ENCODE measurements at places on chromosomes 12 and 14. TPM values are rescaled to one million over a fixed set of nuclear protein-coding genes. Genes with fewer than 3 reads are reported as not detected.
A peak's percentile ranks its signal among the peaks of the same experiment; 100 is the strongest.

DNA sequence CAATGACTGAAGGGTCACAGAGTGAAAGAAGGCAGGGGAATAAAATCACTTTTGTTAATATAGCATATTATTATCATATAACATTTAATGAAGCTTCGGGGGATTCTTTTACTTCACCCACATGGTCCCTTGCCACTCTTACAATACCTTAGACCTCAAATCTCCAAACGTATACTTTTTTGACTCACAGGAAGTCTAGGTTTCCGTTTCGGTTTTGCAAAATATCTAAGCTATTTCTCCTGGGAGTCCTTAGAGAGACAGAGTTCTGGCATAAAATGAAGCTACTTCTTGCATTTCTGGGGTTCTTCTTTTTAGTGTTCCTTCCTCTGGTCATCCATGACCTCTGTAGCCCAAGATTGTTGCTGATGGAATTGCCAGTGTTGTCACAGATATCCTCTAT lies 590.5 kb upstream of the ATP2B1 start:
- no peak for DNase-seq

- no peak for DNase-seq
Observed at GRCh38 chr14:102979406-102979805, 56.9 kb downstream of the AMN start.

- no peak for DNase-seq
Observed at GRCh38 chr12:58081488-58081887, 140.1 kb downstream of the ATP23 start.

DNA sequence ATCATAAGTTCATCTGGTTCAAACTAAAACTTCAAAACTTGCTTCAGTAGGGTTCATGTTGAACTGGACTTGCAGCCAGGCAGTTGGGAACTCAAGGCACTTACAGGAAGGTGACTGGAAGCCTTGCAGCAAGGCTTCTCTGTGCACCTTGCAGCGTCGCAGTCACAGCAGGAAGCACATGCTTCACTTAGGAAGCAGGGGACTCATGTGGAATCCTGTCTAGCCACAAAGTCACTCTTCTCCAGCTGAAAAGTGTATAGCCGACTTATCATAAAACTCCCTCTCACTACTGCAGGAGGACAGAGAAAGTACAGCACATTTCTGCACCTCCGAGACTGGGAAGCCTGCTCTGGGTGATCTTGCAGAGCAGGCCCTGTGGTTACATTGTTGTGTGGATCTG lies 114.0 kb upstream of the PRB2 start:
- no peak for DNase-seq

DNA sequence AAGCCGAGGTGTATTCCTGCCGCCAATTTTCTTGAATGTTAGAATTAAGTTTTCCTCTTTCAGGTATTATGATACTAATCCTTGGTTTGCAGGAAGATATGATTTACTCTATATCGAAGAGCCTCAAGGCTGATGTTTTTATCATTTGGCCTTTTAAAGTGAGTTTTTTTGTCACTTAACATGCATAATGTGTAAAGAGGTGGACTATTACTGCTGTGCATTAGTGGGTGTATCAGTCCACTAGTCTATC lies 11.1 kb upstream of the TMPO start:
- DNase-seq = no peak

GRCh38 chr12:18101043-18101442 lies 11.1 kb upstream of the RERGL start:
- DNase-seq = no peak

- peak; percentile 97 for DNase-seq
Observed at GRCh38 chr12:26523708-26524150, 309.3 kb downstream of the ITPR2 start.

- no peak for DNase-seq
Observed at GRCh38 chr12:68620519-68621471, 10.1 kb downstream of the RAP1B start.

- peak; percentile 29 for DNase-seq
Observed at GRCh38 chr14:50821510-50822464, 9.2 kb downstream of the NIN start.

- no peak for DNase-seq
Observed at GRCh38 chr14:102629808-102630350, 37.4 kb downstream of the RCOR1 start.

GRCh38 chr12:131749618-131750315 lies 38.9 kb downstream of the SFSWAP start:
- DNase-seq = no peak

- no peak for DNase-seq
Observed at GRCh38 chr12:92335831-92336230, 190.2 kb upstream of the BTG1 start.

GRCh38 chr14:78232231-78233000 lies 62.2 kb downstream of the NRXN3 start:
- DNase-seq = no peak

CLEC9A gene
- not detected for total RNA-seq
